ENCODE measurements at places on chromosomes 1 and 21.

- no peak for DNase-seq
Measured at GRCh38 chr1:203609979-203610493, 16.6 kb upstream of the ATP2B4 start.

GRCh38 chr1:28437924-28438699 is 67.7 kb upstream of the RCC1 start:
- DNase-seq, result no peak

DNA sequence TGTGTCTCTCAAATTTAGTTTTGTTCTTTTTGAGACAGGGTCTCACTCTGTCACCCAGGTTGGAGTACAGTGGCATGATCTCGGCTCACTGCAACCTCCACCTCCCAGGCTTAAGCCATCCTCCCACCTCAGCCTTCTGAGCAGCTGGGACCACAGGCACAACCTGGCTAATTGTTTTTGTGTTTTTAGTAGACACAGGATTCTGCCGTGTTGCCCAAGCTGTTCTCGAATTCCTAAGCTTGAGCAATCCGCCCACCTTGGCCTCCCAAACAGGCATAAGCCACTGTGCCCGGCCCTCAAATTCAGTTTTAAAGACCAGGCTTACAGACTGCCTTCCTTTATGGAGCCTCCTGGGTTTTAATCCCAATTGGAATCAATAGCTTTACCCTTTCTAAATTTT is 83.7 kb upstream of the SELENON start:
- DNase-seq, result no peak

DNA sequence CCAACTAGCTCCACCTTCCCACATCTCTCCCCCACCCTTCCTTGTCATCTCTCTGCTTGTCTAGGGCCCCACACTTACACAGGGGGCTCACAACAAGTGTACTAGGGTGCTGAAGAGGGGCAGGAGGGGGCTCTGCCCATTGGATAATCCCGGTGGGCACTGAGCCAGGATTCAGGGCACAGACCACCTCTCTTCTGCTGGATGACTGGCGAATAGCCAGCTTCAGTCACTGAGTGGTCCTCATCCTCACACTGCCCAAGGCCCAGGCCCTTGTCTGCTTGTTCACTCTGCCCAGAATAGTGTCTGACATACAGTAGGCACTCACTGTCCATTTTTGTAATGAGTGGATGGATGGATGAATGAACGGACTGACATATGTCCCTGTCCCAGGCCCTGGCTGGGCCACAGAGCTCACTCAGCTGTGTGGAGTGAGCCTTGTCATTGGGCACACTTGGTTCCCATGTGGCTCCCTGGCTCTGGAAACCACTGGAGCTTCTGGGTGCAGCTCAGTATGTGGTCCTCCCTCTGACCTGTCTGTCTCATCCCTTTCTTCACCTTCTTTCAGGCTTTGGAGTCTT is 36.6 kb downstream of the FOXO6 start:
- DNase-seq, result no peak

- DNase-seq, result no peak
Measured at GRCh38 chr1:115199416-115200132, 110.3 kb upstream of the TSPAN2 start.

GRCh38 chr1:13432251-13432650 is 22.0 kb downstream of the PRAMEF20 start:
- DNase-seq, result no peak

GRCh38 chr1:20491866-20492265 is 5.9 kb upstream of the CAMK2N1 start:
- DNase-seq, result no peak
